Omental fat pad (tissue), 4 donors: ENCODE measurements at places on chromosomes 11 and 22. TPM values are rescaled to one million over a fixed set of nuclear protein-coding genes. Genes with fewer than 3 reads are reported as not detected.

The PTPRJ gene
- total RNA-seq, result 13.9 TPM

The RAB36 gene
- 5.7 TPM for total RNA-seq

The ANGPTL5 gene
- 0.37 TPM for total RNA-seq

The MGAT3 gene
- 4.1 TPM for total RNA-seq

The CLMP gene
- 142 TPM for total RNA-seq

The SAA1 gene
- total RNA-seq, result 890 TPM

The APOL6 gene
- total RNA-seq, result 53.8 TPM

The PAAF1 gene
- total RNA-seq, result 7.1 TPM

The GAB4 gene
- total RNA-seq, result not detected

The BACE1 gene
- total RNA-seq, result 20.0 TPM

The SNX19 gene
- 107 TPM for total RNA-seq

DNA sequence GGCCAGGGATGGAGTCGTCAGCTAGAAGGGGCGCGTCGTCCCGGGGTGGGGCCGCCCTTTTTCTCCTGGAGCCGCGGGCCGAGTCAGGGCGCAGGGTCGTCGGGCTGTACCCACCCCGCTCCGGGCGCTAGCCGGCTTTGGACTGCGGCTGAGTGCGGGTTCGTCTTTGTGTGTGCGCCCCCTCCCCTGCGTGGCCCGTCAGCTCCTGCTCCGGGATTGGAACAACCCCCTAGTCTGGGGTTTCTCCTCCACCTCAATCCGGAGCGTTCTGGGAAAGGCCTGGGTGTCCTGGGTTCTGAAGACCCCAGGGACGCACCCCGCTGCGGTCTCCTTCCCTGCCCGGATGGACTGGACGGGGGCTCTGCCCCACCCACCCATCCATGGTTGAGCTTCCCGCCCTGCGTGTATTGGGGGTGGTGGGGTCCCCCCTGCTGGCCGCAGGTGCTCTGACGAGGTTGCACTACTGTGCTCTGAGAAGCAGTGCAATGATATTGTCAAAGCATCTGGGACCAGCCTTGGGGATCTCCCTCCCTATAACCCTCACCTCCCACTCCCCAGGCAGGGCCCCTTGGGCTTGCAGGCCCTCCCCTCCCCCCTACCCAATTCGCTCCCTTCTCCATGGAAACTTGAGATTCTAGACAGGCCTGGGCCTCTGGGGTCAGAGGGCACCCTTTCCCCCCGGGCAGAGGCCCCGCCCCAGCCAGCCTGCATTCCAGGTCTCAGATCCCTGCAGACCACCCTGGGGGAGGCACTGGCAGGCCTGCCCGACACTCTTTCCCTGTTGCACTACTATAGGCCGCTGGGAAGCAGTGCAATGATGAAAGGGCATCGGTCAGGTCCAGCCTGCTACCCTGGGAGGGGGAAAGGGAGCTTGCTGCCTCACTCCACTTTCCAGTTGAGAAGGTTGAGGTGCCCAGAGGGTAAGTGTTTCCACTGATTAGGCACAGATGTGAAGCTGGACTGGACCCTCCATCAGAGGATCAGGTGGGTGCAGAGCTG, 10.7 kb downstream of the SDF2L1 start:
- no peak for DNase-seq

GRCh38 chr11:1138097-1138496, 19.7 kb upstream of the MUC5AC start:
- no peak for DNase-seq

DNA sequence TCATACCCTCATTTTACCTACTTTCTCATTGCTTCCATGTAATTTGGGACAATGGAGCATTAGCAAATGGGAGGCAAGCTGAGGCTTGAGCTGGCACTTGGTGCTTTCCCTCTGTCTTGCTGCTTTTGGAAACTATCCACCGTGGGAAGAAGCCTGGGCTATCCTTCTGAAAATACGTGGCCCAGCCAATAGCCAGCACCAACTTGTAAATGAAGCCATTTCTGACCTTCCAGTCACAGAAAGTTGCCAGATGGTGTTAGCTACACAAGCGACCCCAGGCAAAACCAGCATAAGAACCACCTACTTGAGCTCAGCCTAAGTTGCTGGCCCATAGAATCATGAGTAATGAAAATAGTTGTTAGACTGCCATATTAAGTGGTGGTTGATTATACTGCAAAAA, 18.5 kb upstream of the SPON1 start:
- no peak for DNase-seq

DNA sequence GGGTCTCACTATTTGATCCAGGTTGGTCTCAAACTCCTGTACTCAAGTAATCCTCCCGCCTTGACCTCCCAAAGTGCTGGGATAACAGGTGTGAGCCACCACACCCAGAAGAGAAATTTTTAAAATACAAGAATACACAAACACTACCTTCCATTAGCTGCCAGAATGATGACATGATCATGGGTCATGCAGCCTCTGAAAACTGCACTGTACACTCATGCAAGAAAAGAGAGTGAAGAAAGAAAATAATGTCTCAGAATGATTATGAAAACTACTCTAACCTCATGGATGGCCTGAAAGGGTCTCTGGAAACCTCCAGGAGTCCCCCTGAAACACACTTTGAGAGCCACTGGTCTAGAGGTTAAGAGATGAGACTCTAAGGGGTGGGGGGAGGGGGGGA, 18.8 kb downstream of the VPS37C start:
- DNase-seq, result no peak

DNA sequence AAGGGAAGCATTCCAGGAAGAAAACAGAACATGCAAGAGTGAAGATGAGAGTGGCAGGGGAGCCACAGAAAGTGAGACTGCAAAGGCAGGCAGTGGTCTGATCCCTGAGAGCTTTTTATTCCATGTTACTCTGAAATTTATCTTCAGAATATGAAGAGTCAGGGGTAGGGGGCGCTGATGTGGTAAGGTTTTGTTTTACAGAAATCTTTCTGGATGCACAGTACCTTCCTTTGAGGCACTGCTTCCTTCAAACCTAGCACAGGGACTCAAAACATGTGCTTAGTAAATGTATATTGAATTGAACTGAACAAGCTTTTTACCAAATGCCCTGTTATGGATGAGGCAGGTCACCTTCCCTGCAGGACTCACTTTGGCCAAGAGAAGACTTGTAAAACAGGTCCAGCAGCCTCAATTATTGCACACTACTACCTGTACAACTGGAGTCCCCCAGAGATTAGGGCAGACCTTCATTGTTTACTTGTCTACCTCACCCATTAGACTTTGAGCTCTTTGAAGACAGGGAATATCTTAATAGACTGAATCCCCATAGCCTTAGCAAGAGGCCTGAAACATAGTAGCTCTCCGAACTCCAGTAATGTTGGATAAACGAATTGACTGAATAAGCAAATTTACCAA, 2.2 kb downstream of the PAK1 start:
- no peak for DNase-seq

DNA sequence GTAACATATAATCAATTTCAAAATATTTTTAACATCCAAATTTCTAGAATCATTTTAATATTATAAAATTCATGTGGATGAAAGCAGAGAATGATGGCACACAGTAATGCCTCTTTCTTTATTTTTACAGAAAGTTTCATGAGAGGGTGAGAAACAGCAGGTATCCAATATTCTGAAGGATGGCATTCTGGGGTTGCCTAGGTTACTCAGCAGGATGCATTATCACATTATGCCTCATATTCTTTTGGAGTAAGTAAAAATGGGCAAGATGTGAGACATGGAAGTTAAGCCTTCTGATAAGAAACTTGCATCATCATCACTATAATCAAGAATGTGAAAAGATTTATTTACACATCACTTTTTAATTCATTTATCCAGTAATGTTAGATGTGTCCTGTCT, 148.7 kb upstream of the PGR start:
- no peak for DNase-seq

DNA sequence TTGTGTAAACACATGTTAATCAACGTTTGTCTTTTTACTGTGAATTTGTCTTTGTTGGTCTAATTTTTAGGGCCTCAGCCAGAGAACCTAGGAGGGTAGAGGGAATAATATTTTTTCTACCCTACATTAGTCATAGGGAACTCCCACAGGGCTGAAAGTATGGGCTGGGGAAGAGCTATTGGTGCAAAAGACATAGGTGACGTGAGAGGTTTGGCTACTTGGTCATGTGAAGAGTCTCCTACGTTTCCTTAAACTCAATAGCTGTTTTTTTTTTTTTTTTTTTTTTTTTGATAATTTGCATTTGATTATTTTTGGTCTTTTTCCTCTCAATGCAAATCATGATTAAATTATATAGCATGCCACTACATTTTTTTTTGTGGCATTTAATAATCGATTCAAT, 15.9 kb upstream of the MMP7 start:
- no peak for DNase-seq

DNA sequence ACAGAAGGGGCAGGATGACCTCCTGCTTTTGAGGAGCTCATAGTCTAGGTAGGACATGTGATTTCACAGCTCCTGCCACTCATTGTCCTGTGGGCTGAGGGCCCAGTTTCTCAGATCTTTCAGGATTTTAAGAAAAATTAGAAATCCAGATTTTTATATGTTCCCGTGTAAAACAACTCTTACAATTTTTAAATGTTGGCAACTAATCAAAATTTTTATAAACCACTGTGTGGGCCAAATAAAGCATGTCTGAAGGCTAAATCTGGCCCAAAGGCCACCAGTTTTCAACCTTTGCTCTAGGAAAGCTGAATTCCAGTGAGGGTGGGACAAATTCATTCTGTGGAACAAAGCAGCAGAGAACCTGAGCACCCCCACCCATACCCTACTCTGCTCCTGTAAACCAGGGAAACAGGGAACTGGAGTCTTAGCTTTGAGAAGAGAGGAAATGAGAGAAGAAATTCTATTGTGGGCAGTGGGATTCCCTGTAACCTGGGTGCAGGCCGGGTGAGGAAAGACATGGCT, 20.6 kb downstream of the LRRC32 start:
- DNase-seq, result no peak

- DNase-seq, result no peak
Observed at GRCh38 chr11:2577031-2577990, 122.5 kb downstream of the KCNQ1OT1 start.

- no peak for DNase-seq
Observed at GRCh38 chr11:77589181-77589520, 602 bp upstream of the AQP11 start.

- no peak for DNase-seq
Observed at GRCh38 chr11:80718611-80719291, 1277.9 kb upstream of the TENM4 start.

- no peak for DNase-seq
Observed at GRCh38 chr11:109026891-109027489, 362.1 kb downstream of the DDX10 start.

GRCh38 chr22:50251477-50252081, 514 bp upstream of the HDAC10 start:
- no peak for DNase-seq

- DNase-seq, result no peak
Observed at GRCh38 chr11:17486646-17487045, 10.0 kb upstream of the ABCC8 start.

DNA sequence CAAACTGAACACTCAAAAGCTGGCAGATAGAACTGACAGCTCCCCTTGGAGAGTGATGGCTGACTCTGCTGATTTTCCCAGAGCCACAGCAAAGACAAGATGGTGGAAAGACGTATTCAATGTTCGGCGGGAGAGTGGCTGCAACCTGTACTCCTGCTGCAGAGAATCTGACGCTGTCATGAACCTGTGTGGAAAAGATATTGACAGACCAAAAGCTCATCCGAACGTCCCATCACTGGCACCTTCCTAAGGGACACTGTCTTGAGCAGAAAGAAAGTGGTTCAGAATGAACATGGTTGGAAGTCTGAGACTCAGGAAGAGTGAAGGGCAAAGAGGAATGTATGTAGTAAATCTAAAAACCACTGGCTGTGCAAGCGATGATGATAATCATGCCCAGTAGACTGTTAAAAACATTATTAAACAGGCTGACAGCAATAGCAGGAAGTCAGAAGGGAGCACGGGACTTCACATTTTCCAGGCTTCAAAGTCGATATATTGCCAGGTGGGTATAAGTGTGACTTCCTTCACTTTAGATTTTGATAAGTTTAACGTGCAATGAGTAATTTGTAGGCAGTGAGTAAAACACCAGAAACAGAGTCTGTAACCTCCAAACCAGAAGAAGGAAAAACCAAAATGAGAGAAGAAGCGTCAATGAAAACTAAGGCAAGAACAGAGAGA, 6.2 kb upstream of the IL17REL start:
- no peak for DNase-seq

- no peak for DNase-seq
Observed at GRCh38 chr22:22835771-22836291, 51.8 kb upstream of the IGLL5 start.

DNA sequence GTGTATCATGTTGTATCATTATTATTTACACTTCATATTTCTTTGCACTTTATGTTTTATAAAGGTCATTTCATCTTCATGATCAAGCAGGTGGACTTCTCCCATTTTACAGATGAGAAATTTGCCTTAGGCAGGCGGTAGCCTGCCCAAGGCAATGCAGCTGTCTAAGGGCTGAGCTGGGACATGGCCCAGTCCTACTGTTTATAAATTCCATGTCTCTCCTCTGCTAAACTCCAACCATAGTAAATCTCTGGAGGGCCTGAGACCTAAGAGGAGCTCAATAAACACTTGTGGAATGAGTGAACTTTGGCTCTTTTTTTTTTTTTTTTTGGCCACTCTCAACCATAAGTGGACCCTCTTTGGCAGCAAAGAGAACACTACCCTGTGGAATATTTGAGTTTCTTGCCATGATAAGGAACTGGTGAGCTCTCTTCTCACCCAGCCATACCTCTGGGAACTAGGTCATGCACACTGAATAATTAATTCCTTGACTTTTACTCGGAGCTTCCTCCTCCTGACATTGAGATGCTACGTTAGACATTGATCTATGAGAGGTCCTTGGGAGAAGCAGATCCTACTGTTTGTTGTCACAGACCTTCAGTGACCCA, 29.9 kb downstream of the MICAL2 start:
- DNase-seq, result no peak

DNA sequence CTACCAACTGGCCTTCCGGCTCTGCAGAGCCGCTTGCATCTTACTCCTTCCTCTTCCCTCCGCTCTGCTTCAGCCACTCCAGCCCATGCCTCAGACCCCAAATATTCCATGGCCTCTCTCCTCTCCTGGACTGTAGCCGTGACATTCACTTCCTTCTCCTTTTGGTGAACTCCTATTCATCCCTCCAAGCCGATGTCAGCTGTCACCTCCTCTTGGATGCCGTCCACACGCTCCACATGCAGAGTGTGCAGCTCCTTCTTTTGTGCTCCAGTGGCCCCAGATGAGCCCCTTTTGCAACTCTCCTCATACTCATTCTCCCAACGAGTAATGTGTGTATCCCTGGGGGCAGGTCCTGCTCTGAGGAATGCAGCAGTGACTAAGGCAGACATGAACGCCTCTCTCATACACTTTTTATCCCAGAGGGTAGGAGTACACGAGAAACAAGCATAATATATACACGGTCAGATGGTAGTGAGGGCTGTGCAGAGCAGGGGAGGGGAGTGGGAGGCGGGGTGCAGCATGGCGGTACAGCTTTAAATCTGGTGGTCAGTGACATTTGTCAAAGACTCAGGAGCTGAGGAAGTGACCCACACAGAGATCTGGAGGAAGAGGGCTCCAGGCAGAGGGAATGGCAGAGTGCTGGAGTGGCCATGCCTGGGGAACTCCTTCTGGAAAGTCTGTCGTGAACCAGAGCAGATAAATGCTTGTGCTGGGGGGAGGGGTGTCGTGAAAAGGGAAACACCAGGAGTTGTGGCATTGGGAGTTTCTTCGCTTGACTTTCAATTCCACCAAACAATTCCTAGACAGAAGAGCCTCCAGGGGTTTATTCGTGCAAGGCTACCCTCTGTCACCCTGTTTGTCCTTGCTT, 83.8 kb upstream of the ATXN10 start:
- DNase-seq, result no peak

- no peak for DNase-seq
Observed at GRCh38 chr11:25924586-25924985, 407.3 kb upstream of the ANO3 start.
